ENCODE measurements at places on chromosomes 7 and 10.

GRCh38 chr7:66301249-66301648, 96.1 kb downstream of the TPST1 start:
- DNase-seq: no peak

GRCh38 chr10:6083523-6084475, 5.0 kb upstream of the RBM17 start:
- DNase-seq: no peak

DNA sequence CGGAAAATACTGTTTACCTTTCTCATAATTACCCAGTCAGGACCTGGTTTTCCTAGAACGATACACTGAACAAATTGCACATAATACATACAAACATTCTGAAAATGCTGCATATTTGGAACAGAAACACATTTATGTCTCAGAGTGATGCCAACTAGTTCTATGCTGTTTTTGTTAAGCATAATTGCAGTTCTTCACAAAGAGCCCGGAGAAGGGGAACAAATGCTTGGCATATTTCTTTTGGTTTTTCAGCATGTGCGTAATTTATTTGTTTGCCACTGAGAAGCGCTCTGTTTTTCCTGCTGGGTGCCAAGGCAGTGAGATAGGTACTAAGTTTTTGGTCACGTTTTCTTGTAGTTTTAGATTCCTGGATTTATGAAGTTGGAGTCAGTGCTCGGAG, 181.0 kb upstream of the MDFIC start:
- DNase-seq: no peak

DNA sequence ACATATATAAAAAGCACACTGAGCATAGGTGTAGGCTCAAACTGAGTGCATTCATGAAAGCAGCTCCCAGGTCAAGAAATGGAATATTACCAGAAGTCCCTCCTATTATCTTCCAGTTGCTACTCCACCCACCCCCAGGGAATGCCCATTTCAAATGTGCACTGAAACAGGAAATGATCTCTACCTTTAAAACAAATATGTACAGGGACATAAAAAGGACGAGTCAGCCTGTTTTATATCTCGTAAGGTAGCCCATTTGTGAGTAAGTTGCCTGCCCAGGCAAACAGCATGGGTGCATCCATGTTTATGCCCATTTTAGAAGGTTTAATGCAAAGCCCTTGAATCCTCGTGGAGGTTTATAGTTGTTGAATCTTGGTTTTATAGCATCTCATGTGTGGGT, 10.4 kb downstream of the FFAR4 start:
- no peak for DNase-seq

- no peak for DNase-seq
Measured at GRCh38 chr10:66924674-66925345, 1.0 kb upstream of the LRRTM3 start.

DNA sequence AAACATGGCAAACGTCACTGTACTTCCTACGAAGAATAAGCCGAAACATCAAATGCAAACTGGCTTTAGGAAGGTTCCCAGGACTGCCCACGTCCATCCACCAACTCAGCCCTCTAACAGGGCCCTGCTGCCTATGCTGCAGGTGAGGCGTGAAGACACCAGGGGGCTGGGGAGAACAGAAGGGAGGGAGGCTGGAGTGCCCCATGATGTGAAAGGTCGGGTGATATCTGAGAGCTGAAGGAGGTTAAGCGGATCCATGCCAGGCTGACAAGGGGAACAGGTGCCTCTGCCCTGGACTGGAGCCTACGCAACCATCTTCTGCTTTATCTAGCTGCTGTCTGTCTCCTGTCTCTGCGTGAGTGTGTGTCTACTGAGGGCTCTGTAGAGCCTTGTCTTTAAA, 40.2 kb upstream of the ATP6V0A4 start:
- DNase-seq: no peak

GRCh38 chr7:92794391-92794790, 42.0 kb downstream of the CDK6 start:
- no peak for DNase-seq

DNA sequence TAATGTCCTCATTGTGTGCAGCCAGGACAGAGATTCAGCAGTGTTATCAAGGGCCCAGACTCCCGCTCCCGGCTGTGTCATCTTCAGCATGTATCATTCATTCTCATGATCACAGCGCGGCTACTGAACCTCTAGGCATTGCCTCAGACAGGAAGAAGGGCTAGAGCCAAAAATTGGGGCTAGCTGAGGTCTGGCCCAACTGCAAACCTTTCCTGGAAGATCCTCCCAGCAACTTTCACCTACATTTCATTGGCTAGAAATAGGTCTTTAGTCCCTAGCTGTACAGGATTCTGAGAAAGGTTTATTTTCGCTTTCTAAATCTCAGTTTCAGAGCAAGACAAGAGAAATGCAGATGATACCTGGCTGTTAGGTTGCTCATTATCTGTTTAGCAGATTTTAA, 81.9 kb downstream of the CREM start:
- no peak for DNase-seq

GRCh38 chr7:71348821-71349681, 217.1 kb downstream of the GALNT17 start:
- DNase-seq: no peak

GRCh38 chr10:129032372-129033313, 434.4 kb upstream of the MGMT start:
- no peak for DNase-seq

- DNase-seq: no peak
Measured at GRCh38 chr7:131604841-131605279, 48.4 kb upstream of the PODXL start.

GRCh38 chr7:23332910-23333612, 33.9 kb downstream of the MALSU1 start:
- DNase-seq: no peak

- no peak for DNase-seq
Measured at GRCh38 chr7:117810642-117811512, 62.4 kb downstream of the CTTNBP2 start.

DNA sequence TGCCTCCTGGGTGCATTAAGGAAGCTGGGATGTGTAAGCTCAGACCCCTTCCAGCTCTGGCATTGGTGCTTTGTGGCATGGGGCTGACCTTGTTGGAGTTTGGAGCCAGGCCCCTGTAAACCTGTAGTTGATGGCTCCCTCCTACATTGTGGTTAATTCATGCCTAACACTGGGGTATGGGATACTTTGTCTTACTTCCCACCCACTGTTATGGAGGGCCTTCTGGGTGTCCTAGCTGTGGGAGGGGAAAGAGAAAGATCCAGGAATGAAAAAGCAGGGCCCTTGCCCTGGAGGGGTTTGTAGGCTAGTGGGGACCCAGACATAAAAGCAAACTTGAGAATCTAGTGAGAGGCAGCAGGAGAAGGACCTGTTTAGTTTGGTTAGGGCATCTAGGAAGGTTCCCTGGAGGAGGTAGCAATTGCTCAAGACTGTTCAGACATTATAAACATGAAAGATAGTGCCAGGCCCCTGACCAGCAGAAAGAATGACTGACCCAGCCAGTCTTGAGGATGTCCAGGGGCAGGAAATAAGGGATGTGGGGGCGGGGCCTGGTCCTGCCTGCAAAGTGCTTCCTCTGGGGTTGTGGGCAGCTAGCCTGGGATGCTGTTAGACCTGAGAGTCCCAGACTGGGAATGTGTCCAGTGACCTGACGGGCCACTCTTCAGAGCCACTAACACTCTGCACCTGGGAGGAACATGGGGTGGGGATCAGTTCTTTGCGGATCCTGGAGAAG, 6.6 kb downstream of the ADAMTS14 start:
- no peak for DNase-seq

Data from suprapubic skin (tissue), 4 donors.